AG08396 (cell line): ENCODE measurements at places on chromosomes 5 and 9.
A peak's percentile ranks its signal among the peaks of the same experiment; 100 is the strongest.

- DNase-seq = peak; percentile 31
Observed at GRCh38 chr9:4769321-4770080, 23.2 kb upstream of the RCL1 start.

DNA sequence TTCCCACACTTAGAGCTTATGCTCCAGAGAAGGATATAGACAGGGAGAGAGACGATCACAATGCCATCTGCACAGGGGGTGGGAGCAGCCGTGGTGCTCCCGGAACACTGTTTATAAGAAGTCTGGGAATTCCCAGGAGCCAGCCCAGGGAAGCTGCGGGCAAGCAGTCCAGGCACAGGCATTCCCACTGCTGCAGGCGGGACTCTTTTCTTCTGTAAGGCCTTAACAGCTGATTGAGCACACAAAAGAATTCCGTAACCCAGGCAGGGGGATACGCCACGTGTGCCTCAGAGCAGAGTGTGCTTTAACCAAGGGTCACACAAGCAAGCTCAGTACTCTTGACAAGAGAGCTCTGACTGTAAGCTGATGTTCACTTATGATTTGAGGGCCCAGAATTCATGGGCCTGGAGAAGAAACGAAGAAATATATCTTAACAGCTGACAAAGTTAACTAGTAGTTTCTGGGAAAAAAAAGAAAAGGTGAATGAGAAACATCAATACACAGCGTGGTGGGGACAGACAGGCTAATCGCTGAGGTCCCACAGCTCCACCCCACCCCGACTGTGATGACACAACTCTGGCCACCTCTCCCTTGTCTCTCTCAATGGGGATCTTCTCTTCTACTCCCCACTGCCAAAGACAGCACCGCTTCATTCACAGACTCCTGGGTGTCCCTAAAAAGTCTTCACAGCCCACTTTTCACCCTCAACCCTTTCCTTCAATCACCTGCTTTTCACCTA is 85.9 kb upstream of the SIMC1 start:
- DNase-seq = no peak

DNA sequence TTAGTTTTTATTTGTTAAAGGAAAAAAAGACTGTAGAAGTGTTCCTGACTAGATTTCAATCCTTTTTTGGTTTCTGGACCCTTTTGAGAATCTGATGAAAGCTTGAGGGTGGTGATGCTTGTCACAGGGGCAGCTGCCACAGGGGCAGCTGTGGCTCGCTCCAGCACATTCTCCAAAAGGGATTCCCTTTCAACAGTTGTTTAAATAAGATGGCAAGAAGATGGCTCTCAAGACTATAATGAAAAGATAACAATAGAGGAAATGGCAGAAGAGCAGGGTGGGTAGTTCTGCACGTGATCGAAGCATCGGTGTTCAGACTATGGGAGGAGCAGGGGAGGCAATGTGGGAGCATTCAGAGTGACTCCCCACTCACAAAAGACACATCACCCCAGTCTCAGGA is 46.5 kb upstream of the TNFAIP8 start:
- DNase-seq = no peak

DNA sequence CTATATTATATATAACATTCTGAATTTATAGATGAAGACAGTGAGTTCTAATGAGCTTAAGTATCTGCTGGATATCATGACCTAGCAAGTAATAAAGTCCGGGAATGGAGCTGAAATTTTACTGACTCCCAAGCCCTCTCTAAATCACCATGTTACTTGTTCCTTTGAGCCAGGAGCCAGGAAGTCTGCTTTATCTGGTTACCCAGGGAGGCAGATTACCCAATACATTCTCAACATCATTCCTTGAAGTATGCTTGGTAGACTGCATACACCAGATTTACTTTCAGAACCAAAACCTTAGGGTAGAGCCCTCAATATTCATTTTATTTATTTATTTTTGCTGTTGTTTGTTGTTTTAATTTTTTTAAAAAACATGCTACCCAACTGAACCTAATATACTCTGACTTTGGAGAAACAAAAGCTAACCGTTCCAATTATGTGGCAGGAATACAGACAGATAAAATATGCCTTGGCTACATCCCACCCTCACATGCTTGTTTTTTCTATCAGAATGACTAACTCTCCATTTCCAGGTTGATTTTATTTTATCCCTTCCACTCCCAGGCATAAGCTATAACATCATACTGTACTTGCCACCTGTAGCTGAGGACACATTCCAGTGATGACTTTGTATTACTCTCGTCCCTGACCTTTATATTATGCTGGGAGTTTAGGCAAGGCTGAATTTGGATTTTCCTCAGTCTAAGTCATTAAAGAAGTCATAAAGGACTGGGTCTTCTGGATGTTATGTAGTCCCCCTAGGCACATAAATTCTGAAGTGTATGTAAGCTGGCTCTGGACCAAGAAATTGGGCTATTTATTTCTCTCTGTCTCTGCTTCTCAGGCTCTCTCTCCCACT is 82.0 kb downstream of the YIPF5 start:
- no peak for DNase-seq

GRCh38 chr5:53956632-53957031 is 353.7 kb downstream of the ARL15 start:
- no peak for DNase-seq

GRCh38 chr5:78989080-78989479 is 4.0 kb upstream of the ARSB start:
- DNase-seq = no peak

GRCh38 chr9:26061948-26062575 is 383.8 kb upstream of the TUSC1 start:
- DNase-seq = no peak

DNA sequence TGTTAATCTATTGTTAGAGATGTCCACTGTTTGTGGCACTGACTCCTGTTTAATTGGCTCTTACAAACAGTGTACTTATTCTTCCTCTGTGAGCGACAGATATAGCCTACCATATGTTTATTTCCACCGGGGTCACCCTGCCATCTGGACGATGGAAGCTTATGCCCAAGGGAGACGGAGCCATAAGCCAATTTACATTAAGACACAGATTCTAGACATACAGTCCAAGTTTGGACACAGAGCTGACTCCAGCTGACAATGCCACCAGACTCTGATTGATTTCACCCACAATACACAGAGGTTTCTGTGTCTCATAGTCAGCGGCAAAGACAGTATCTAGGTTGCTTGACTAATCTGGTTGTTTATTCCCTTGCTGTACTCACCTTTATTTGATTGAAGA is 198.9 kb downstream of the ENC1 start:
- no peak for DNase-seq

GRCh38 chr5:122649080-122649479 is 125.8 kb upstream of the SNX2 start:
- no peak for DNase-seq

GRCh38 chr9:122221183-122221811 is 7.5 kb downstream of the LHX6 start:
- DNase-seq = no peak

DNA sequence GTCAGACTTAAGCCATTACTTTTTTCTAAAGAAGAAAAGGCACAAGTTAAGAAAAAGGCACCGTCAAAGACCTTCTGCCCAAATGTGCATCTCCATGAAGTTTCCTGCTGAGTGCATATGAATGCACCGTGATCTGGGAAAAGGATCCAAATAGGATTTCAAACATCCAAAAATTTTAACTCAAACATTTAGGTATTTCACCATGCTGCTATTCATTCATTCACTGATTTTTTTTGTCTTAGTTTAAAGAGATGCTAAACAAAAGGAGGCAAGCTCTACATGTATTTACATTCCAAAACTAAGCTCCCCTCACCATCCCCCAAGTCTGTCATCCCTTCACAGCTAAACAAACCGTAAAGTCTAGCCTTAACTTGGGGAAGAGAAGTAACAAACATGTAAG is 291.9 kb downstream of the ARL15 start:
- DNase-seq = no peak

DNA sequence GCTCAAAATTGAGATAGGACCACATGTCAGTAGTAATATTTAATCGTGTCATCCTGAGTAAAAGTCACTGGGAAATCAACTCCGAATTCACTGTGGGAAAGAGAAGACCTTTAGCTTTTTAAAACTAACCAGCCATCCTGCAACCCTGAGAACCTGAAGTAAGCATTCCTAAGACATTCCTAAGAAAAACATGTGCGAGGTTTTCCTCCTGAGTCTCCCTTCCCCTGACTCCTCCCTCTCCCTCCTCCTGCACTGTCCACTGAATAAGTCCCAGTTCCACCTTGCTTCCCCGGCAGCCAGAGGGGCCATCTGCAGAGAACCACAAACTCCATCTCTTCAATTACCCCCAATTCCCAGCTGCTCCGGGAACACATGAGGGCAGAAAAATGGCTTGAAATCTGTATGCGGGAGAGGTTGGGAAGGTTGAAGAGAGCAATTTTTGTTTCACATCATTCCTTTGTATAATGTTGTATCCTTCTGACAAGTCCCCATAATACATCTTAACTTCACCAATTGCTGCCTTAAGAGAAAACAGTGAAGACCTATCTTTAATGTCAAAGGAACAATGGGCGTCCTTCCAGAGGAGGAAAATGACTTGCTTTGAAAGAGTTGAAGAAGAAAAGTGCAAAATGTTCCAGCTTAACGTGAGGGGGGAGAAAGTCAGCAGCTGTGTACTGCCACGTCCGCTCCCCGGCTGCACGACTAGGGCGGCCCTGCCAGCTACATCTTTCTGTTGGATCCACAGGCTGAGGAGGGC is 186.3 kb downstream of the ZNF462 start:
- DNase-seq = no peak

DNA sequence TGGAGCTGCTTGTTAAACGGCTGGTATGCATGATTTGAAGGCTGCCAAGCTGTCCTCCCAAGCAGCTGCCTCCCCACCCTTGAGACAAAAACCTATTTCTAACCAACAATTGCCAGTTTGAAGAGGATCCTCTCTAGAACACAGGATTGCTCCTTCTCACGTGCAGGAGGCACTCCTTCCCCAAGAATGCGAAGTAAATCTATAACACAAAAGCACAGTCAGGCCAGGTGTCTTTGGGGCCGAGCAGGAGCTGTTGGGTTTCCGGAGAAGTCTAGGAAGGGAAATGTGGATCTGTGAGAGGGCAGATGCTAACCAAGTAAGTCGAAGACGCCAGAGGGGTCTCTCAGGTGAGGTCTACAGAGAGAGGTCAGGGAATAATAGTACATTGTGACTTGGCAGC is 35.4 kb upstream of the GNPDA1 start:
- no peak for DNase-seq

GRCh38 chr9:101479338-101480030 is 43.9 kb upstream of the ALDOB start:
- DNase-seq = no peak

DNA sequence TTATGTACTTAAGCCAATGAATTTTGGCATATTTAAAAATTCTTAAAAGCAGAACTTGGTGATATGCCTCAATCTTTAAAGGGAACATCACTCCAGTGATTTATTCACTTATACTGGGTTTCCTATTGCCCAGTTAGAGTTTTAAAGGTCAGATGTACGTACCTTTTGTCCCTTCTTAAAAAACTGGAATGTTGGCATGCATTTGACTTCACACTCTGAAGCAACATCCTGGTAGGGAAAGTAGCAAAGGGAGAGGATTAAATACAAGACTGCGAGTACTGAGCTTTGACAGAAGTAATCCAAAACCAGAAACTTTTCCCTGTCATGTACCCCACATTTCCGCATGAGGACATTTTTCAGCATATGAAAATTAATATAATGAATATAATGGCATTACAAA is 11.7 kb downstream of the TXN start:
- DNase-seq = no peak

- DNase-seq = no peak
Observed at GRCh38 chr5:174338185-174339010, 292.9 kb downstream of the NSG2 start.

DNA sequence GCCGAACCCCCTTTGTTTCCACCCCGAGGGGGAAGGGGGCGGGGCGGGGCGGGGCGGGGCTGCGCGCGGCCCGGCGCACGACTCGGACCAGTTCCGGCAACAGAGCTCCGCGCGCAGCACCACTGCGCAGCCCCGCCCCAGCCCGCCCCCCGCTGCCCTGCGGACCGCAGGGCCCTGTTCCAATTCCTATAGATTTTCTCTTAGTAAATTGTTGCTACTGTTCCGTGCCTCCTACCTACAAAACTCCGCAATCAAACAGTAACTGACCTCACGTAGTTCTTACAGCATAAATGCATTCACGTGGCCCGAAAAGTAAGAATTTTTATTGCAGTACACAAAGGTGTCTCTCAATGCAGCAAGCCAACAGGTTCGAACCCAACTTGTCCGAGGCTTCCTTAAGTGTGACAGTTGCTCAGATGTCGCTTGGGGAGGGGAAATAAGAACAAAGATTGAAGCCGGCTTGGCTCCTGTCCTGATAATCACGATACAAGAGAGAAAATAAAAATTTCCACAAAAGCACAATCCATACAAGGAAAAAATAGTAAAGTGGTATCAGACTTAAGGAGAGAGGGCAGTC is 1.2 kb upstream of the RNF38 start:
- DNase-seq = peak; percentile 96

DNA sequence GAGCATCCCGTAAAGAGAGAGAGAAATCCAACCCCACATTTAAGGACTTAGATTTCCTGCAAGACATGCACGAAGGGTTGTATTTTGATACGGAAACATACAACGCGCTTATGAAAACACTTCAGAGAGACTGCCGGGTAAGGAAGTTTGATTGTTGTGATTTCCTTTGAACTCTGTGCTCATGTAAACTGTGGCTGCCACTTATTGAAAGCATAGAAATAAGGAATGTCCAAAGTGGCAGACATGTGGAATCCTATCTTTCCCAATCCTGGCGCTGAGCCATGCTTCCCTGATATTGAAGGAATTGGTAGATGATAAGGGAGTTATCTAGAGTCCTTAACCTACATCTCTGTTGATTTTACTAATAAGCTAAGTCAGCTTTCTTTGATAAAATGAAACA is 119.4 kb downstream of the PRKACG start:
- DNase-seq = no peak

- DNase-seq = no peak
Observed at GRCh38 chr5:36638056-36638455, 31.6 kb downstream of the SLC1A3 start.

GRCh38 chr9:129254566-129255287 is 76.7 kb upstream of the IER5L start:
- no peak for DNase-seq

DNA sequence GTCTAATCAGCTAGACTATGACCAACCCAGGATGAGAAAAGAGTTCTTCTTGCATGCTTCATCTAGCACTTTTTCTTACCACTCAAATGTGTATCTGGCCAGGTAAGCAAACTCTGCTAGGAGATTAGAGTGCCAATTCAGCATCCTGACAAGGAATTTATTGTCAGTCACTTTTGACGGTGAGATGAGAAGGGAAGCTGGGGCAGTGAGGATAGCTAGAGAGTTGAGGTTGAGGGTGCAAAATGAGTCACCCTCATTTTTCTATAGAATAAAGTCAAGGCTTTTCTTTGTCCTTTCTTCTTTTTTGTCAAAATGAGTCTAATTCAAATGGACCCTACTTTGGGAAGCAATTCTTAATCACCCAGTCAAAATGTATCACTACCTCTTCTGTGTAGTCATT is 74.6 kb upstream of the PLPP1 start:
- DNase-seq = no peak

GRCh38 chr5:40277161-40277906 is 402.4 kb upstream of the PTGER4 start:
- DNase-seq = no peak
